Mesenchymal stem cell (in vitro differentiated cells and primary cell): ENCODE measurements at places on chromosomes 5 and 9.

DNA sequence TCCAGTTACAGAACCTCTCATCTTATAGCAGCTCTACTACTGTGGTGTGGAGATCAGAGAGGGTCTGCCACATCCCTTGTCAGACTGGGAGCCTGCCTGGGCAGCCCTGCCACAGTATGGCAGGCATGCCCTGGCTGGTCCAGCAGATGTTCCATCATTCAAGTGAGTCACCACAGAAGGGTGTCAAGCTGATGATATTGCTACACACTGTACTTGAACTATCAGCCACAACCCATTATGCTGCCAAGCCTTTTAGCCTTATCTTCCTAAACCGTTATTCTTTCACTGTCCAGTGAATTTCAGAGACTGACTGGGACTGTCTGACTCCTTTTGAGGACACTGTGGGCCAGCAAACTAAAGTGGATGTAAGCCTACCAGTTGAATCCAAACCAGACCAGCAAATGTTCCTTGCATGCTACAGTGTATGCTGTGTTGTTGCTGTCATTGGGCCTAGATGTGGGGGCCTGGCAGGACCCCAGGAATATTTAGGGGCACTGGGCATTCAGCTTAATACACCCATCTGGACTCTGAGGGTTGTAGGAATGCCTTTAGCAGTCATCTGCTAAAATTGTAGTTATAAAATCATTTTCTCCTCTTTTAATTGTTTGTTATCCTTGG, 202.6 kb downstream of the NR3C1 start:
- no peak overlapping the region for H3K4me3 ChIP-seq
- H3K27ac ChIP-seq, result no peak overlapping the region
- peaks cover 2% of the 10 kb centered on the region for H3K4me1 ChIP-seq

GRCh38 chr5:87079219-87079618, 188.5 kb upstream of the RASA1 start:
- no peaks in the 10 kb centered on the region for H3K4me1 ChIP-seq
- H3K27me3 ChIP-seq, result no peaks in the 10 kb centered on the region
- no peak overlapping the region for H3K27ac ChIP-seq
- H3K4me3 ChIP-seq, result no peak overlapping the region
- H3K36me3 ChIP-seq, result no peaks in the 10 kb centered on the region

GRCh38 chr5:143350751-143351602, 52.5 kb downstream of the NR3C1 start:
- H3K27ac ChIP-seq, result peak overlapping the region; percentile 18
- DNase-seq, result peak; percentile 88
- no peak overlapping the region for H3K4me3 ChIP-seq
- no peaks in the 10 kb centered on the region for H3K27me3 ChIP-seq

- H3K27ac ChIP-seq, result peak overlapping the region; percentile 89
- peaks cover 8% of the 10 kb centered on the region for H3K4me1 ChIP-seq
- peak overlapping the region; percentile 93 for H3K4me3 ChIP-seq
- DNase-seq, result peak; percentile 72
Observed at GRCh38 chr9:4298255-4299004, 1.4 kb downstream of the GLIS3 start.

- H3K27me3 ChIP-seq, result no peaks in the 10 kb centered on the region
- H3K36me3 ChIP-seq, result peaks cover 18% of the 10 kb centered on the region
- no peak overlapping the region for H3K4me3 ChIP-seq
- DNase-seq, result peak; percentile 47
- H3K4me1 ChIP-seq, result peaks cover 26% of the 10 kb centered on the region
Observed at GRCh38 chr9:93588641-93589609, 12.5 kb downstream of the PHF2 start.

- H3K27me3 ChIP-seq, result no peaks in the 10 kb centered on the region
- H3K4me1 ChIP-seq, result peaks cover 17% of the 10 kb centered on the region
- DNase-seq, result no peak
- H3K4me3 ChIP-seq, result no peak overlapping the region
- H3K27ac ChIP-seq, result no peak overlapping the region
Observed at GRCh38 chr5:132435447-132435846, 55.1 kb downstream of the IRF1 start.

DNA sequence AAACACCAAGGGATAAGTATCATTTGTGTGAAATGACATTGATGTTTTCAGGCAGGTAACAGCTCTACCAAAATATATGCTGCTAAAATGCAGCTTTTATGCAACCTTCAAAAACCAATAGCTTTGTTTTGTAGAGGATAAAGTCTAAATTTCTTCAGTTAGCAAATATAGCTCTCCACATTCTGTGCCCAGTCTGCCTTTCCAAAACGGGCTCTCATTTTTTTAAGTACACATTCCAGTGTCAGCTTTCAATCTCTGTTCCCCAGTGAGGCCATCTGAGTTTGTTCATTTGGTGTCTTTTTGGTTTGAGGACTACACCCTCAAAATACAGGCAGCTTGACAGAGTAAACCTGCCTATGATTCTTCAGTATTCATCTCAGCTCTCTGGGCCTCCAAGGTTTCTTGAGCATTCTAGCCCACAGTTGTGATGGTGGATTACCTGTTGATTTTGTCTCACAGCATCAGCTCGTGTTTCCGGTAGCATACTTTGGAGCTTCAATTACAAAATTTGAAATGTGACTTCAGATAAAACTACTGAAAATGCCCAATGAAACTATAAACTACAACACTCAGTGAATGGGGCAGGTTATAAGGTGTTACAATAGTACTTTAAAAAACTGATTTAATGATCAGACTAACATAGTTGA, 55.7 kb downstream of the NR3C1 start:
- H3K4me1 ChIP-seq, result peaks cover 2% of the 10 kb centered on the region
- H3K36me3 ChIP-seq, result peaks cover 6% of the 10 kb centered on the region
- DNase-seq, result no peak
- H3K27ac ChIP-seq, result no peak overlapping the region
- no peaks in the 10 kb centered on the region for H3K27me3 ChIP-seq

- H3K27me3 ChIP-seq, result no peaks in the 10 kb centered on the region
- H3K27ac ChIP-seq, result no peak overlapping the region
- peak overlapping the region; percentile 73 for H3K4me3 ChIP-seq
- peak; percentile 49 for DNase-seq
Observed at GRCh38 chr9:124242331-124243194, 15.2 kb upstream of the NEK6 start.

DNA sequence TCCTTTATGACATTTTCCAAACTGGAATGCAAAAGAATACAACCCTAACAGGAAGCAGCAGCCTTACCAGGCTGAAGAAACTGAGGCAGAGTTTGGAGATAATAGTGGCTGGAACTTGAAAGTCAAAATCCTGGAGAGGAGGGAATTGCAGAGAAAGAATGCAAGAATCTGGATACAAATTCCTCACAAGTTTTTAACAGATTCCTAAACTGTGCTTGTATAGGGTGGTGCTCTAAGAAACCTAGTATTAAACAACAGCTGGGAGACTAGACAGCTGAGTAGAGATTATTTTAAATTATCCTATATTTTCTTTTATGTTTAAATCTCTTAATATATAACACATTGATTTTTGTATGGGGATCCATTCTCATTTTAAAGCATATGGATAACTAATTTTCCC, 30.7 kb downstream of the INVS start:
- no peaks in the 10 kb centered on the region for H3K27me3 ChIP-seq
- DNase-seq, result no peak
- no peaks in the 10 kb centered on the region for H3K4me1 ChIP-seq
- H3K27ac ChIP-seq, result no peak overlapping the region
- no peaks in the 10 kb centered on the region for H3K36me3 ChIP-seq
- H3K4me3 ChIP-seq, result no peak overlapping the region

- peaks cover 26% of the 10 kb centered on the region for H3K27me3 ChIP-seq
- H3K27ac ChIP-seq, result no peak overlapping the region
- no peaks in the 10 kb centered on the region for H3K36me3 ChIP-seq
- peak; percentile 83 for DNase-seq
- H3K4me3 ChIP-seq, result peak overlapping the region; percentile 87
Observed at GRCh38 chr5:139787568-139788293, 7.9 kb upstream of the PSD2 start.

GRCh38 chr9:113579283-113580040, 115.9 kb downstream of the RGS3 start:
- no peaks in the 10 kb centered on the region for H3K27me3 ChIP-seq
- peaks cover 60% of the 10 kb centered on the region for H3K4me1 ChIP-seq
- no peak overlapping the region for H3K4me3 ChIP-seq
- DNase-seq, result peak; percentile 71

GRCh38 chr5:26877154-26877553, 161.2 kb downstream of the CDH9 start:
- DNase-seq, result no peak
- no peak overlapping the region for H3K4me3 ChIP-seq
- H3K4me1 ChIP-seq, result no peaks in the 10 kb centered on the region
- no peak overlapping the region for H3K27ac ChIP-seq
- no peaks in the 10 kb centered on the region for H3K36me3 ChIP-seq

- DNase-seq, result no peak
- H3K36me3 ChIP-seq, result no peaks in the 10 kb centered on the region
- H3K4me1 ChIP-seq, result peaks cover 7% of the 10 kb centered on the region
- H3K27me3 ChIP-seq, result no peaks in the 10 kb centered on the region
Observed at GRCh38 chr5:34611464-34612415, 44.4 kb upstream of the RAI14 start.

DNA sequence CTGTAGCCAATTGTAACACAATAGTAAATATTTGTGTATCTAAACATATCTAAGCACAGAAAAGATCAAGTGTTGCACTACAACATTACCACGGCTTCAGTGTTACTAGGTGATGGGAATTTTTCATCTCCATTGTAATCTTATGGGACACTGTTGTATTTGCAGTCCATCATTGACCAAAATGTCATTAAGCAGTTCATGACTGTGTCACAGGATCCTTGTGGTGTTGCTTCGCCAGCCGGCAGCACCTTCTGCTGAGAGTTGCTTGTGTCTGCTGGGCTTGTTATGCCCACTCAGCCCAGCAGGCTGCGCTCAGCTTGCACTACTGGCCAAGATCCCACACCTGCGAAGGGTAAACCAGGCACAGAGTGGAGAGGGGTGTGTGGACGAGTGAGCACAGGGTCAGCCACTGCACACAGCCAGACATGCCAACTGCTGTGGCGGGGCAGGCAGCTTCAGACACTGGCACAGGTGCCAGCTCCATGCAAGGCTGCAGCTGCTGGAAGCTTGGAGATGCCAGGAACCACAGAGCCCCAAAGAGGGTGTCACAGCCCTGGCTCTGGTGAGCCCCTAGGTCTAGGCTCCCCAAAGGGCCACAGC, 273.7 kb downstream of the CETN3 start:
- no peaks in the 10 kb centered on the region for H3K27me3 ChIP-seq
- no peak overlapping the region for H3K4me3 ChIP-seq
- H3K27ac ChIP-seq, result no peak overlapping the region

GRCh38 chr9:91118704-91119025, 243.1 kb downstream of the AUH start:
- H3K36me3 ChIP-seq, result peaks cover 4% of the 10 kb centered on the region
- no peaks in the 10 kb centered on the region for H3K27me3 ChIP-seq
- peaks cover 12% of the 10 kb centered on the region for H3K4me1 ChIP-seq
- H3K4me3 ChIP-seq, result no peak overlapping the region
- H3K27ac ChIP-seq, result no peak overlapping the region
- DNase-seq, result no peak

- peaks cover 21% of the 10 kb centered on the region for H3K4me1 ChIP-seq
- no peak overlapping the region for H3K4me3 ChIP-seq
- H3K27me3 ChIP-seq, result no peaks in the 10 kb centered on the region
- H3K27ac ChIP-seq, result peak overlapping the region; percentile 89
- DNase-seq, result peak; percentile 75
Observed at GRCh38 chr9:88776717-88777497, 214.4 kb upstream of the S1PR3 start.

GRCh38 chr5:38600329-38601045, 44.0 kb upstream of the LIFR start:
- no peaks in the 10 kb centered on the region for H3K36me3 ChIP-seq
- peaks cover 20% of the 10 kb centered on the region for H3K4me1 ChIP-seq
- H3K4me3 ChIP-seq, result no peak overlapping the region

- no peak overlapping the region for H3K27ac ChIP-seq
- no peaks in the 10 kb centered on the region for H3K4me1 ChIP-seq
- H3K36me3 ChIP-seq, result no peaks in the 10 kb centered on the region
Observed at GRCh38 chr5:148085977-148086705, 22.4 kb downstream of the SPINK5 start.

DNA sequence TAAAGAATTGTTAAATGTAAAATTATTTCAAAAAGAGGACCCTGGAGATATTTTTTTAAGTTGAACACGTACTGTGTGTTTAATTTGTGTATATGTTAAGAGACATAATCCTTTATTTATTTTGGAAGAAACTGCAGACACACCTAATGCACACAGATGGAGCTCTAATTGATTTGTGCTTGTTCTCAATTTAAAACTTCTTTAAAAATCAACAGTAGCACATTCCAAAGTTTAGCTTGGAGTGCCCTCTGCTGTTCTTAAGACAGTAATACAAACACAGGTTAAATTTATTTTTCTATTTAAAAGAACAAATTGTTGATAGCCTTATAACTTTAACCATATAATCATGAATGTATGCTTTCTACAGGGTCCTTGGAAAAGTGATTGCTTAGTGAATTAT, 277.6 kb upstream of the ADAMTS16 start:
- H3K4me3 ChIP-seq, result no peak overlapping the region
- H3K36me3 ChIP-seq, result no peaks in the 10 kb centered on the region
- no peaks in the 10 kb centered on the region for H3K4me1 ChIP-seq

GRCh38 chr5:150035139-150035895, 34.8 kb downstream of the HMGXB3 start:
- H3K4me1 ChIP-seq, result peaks cover 5% of the 10 kb centered on the region
- peaks cover 88% of the 10 kb centered on the region for H3K36me3 ChIP-seq
- no peak overlapping the region for H3K4me3 ChIP-seq

GRCh38 chr5:80919678-80920196, 40.4 kb upstream of the RASGRF2 start:
- no peak for DNase-seq
- no peak overlapping the region for H3K4me3 ChIP-seq
- no peaks in the 10 kb centered on the region for H3K27me3 ChIP-seq
- no peaks in the 10 kb centered on the region for H3K36me3 ChIP-seq

GRCh38 chr5:125049721-125050702, 303.6 kb upstream of the ZNF608 start:
- DNase-seq, result no peak
- H3K36me3 ChIP-seq, result no peaks in the 10 kb centered on the region
- H3K4me1 ChIP-seq, result no peaks in the 10 kb centered on the region
- no peaks in the 10 kb centered on the region for H3K27me3 ChIP-seq

DNA sequence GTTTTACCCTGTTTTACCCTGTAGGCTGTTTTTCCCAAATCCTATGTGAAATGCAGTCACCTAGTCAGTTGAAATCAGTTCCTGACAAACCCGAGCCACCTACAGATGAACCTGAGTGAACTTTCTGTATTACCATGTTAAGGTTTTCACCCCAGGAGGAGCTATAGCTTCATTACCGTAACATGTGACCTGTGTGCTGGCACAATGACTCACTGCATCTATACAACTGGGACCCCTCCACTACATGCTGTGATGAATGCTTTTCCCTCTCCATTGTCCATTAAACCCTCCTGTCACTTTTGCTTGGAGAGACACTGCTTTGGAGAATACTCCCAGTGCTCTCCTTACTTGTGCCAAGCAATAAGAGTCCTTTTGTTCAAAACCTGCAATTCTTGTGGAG, 1974.8 kb downstream of the EFNA5 start:
- no peak for DNase-seq
- H3K4me3 ChIP-seq, result no peak overlapping the region
- H3K27me3 ChIP-seq, result no peaks in the 10 kb centered on the region
- no peak overlapping the region for H3K27ac ChIP-seq

- no peaks in the 10 kb centered on the region for H3K36me3 ChIP-seq
- no peak for DNase-seq
- no peak overlapping the region for H3K27ac ChIP-seq
- H3K27me3 ChIP-seq, result no peaks in the 10 kb centered on the region
- peak overlapping the region; percentile 45 for H3K4me3 ChIP-seq
Observed at GRCh38 chr9:107734256-107735013, 244.9 kb upstream of the KLF4 start.
